ENCODE measurements at places on chromosomes 13 and 19.

- no peak for DNase-seq
Observed at GRCh38 chr13:54165581-54166215, 1137.1 kb downstream of the OLFM4 start.

- no peak for DNase-seq
Observed at GRCh38 chr13:67620665-67621064, 390.5 kb upstream of the PCDH9 start.

DNA sequence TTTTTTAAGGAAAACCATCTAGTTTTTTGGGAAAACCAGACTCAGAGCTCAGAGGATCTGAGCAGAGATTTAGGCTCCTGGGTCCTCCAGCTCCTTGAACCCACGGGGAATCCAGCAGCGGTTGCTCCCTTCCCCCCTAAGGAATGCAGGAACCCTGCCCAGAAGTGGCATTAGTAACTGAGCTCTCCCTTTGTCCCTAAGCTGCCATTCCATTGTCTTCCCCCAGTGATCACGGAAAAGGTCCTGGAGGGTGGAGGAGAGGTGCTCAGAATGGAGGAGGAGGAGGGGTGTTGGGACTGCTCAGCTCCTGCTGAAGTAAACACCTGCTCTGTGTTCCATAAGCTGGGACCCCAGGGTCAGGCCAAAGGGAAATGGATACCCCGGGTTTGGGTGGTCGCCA is 16.8 kb upstream of the OR1M1 start:
- DNase-seq = no peak

DNA sequence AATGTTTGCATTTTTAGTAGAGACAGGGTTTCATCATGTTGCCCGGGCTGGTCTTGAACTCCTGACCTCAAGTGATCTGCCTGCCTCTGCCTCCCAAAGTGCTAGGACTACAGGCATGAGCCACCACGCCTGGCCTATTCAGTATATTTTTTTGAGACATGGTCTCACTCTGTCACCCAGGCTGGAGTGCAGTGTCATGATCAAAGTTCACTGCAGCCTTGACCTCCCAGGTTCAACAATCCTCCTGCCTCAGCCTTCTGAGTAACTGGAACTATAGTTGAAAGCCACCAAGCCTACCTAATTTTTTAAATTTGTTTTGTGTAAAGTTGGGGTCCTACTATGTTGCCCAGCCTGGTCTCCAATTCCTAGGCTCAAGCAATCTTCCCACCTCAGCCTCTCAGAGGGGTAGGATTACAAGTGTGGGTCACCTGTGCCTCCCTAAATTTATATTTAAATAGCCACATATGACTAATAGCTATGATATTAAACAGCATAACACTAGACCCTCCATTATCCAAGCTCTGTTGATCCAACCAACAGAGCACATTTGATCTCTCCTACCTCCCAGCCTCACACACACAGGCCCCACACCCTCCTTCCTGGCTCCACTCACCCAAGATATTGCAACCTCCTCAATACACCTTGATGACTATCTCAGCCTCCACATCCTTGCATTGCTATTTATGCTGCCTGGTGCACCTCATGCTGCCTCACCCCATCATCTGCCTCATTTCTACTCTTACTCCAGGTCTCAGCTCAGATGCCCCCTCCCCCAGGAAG is 2.1 kb upstream of the CEACAM19 start:
- DNase-seq = no peak

Measured in hematopoietic multipotent progenitor cell treated with erythropoietin and hydrocortisone succinate and interleukin-3 and kit ligand, for 6 days (in vitro differentiated cells).